ENCODE measurements at places on chromosomes 2 and 18.

DNA sequence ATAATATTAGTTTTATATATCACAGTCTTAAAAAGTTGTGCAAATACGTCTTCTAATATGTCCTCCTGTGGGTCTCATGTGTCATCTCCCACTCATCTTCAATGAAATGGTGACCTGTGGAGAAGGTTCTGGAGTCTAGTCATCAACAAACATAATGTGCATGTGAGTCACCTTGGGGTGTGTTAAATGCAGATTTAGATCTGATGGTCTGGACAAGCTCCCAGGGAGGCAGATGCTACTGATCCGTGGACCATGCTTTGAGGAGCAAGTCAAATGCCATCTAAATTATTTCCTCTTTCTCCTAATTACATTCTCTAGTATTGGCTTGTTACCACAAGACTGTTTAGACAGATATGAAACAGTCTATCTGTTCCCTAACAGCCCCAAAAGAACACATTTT, 210.9 kb downstream of the CD226 start:
- DNase-seq: no peak

- no peak for DNase-seq
Observed at GRCh38 chr2:58032016-58032763, 14.4 kb upstream of the VRK2 start.

DNA sequence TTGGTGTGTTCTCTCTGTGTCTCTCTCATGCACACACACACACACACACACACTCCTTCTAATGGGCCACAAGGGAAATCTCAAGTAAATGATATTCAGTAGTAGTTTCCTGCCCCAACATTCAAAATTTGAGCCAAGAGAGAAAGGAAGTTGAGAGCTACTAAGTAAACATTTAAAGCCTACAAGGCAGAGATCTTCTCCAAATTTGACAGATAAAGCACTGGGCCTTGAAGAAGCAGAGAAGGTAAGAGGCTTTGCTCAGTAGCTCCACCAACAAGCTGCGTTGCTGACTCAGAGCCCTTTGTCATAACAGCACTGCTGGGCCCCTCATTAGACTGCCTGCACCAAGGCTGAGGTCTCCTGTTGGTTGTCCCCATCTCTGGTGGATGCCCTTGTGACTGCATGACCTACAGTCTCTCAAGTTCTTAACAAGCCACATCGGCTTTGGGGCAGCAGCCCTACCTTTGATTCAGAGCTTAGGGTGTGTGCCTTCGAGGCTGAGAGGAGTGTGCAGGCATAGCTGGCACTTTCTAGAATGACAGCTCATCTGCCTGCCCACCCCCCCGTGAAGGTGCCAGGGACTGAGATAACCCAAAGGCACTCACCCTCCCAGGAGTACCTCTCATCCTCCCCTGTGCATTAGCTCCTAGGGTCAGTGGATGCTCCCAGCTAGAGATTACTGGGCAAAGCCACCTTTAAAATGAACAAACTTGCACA, 32.3 kb upstream of the NEB start:
- peak; percentile 15 for DNase-seq

- peak; percentile 78 for DNase-seq
Observed at GRCh38 chr2:84516234-84516986, at the start of gene DNAH6. DNAH6 (plus strand) TSS chr2:84516498; CDS start chr2:84517827, 1,329 bp downstream.

GRCh38 chr2:145304501-145304900, 784.6 kb upstream of the ZEB2 start:
- no peak for DNase-seq

DNA sequence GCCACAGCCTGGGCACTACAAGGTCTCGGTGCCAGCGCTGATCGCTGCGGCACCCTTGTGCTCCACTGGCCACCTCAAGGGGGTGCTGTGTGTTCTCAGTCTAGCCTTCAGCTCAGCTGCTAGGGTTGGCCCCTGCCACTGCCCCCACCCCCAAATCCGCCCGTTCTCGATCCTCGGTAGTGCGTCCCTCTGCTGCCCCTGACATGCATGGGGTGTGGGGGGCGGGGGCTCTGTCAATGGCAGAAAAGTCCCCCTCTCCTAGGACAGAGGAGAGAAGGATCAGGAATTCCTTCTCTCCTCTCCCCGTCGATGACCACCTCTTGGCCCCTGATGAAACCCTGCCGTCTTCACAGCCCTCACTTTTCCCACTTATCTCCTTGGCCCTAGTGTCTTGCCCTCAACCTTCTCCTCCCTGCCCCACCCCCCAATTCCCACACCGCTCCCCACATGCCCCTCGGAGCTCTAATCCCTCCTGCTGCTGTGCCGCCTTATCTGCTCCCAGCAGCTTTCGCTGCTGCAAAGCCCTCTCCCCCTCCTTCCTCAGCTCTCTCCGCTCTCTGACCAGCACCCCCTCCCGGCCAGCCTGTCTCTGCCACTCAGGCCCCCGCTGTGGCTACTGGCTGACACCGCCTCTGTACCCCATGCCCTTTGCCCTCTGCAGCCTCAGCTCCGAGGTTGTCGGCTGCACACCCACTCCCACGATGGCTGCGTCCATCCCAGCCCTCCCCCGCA, 4.3 kb upstream of the ASIC4 start:
- DNase-seq: peak; percentile 21

- DNase-seq: no peak
Observed at GRCh38 chr2:45729753-45730512, 78.5 kb downstream of the PRKCE start.

DNA sequence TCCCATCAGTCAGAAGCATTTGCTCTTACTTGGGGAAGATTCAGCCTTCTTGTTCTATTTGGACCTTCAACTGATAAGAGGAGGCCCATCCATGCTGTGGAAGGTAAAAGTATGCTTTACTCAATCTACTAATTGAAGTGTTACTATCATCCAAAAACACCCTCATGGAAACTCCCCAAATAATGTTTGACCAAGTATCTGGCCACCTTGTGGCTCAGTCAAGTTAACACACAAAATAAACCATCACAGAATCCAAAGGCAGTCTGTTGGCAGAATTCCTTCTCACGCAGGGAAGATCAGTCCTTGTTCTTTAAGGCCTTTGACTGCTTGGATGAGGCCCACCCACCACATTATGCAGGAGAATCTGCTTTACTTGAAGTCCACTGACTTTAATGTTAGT, 531.2 kb upstream of the SMIM21 start:
- DNase-seq: no peak

GRCh38 chr2:67776276-67776675, 286.5 kb downstream of the C1D start:
- no peak for DNase-seq

DNA sequence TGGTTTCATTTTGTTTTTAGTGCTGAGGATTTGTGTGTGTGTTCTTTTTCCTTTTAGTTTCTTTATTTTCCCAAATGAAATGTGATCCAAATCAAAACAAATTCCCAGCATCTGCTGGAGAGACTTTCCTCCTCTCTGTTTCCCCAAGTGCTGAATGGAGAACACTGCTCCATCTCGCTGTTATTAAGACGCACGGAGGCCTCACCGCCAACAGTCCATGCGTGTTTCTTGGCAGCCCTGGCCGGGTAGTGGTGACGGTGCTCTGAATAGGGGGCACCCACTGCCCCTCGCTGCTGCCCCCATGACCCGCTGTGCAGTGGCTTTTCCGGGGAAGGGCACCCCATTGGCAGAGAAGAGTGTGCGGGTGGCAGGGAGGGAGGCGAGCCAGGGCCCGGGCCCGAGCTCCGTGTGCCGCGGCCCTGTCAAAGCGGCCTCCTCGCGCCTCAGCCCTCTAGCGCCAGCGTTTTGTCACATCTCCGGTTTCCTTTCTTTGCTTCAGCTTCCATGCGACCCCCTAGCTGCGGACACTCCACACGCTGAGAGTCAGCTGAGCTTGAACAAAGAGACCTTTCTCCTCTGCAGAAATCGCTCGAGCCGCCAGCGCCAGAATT, 473.7 kb upstream of the SALL3 start:
- DNase-seq: no peak

- DNase-seq: no peak
Observed at GRCh38 chr2:166725927-166726924, 162.1 kb upstream of the XIRP2 start.

- DNase-seq: peak; percentile 92
Observed at GRCh38 chr2:10448576-10449485, 704 bp upstream of the ODC1 start.

- no peak for DNase-seq
Observed at GRCh38 chr2:226556050-226556449, 243.6 kb downstream of the IRS1 start.

- no peak for DNase-seq
Observed at GRCh38 chr18:79400591-79401381, 5.1 kb downstream of the NFATC1 start.

GRCh38 chr2:21356086-21356856, 232.5 kb downstream of the TDRD15 start:
- DNase-seq: no peak

DNA sequence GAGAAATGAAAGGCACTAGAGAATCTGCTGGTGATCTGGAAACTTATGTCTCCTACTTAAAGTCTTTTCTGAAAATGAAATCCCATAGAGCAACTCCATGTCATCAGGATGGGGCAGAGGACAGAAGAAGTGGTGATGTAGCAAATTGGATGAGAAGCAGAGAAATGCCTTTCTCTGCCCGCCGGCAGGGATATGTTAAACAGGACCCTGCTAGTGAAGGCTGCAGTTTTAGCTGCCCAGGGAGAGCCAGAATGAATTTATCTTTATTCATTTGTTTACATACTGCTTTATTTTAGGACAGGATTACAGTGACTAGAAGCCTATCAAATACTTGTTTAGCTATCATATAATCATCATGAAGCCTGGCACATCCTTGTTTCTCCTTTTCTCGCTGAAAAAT, 247.0 kb downstream of the DOK6 start:
- DNase-seq: no peak

- DNase-seq: peak; percentile 12
Observed at GRCh38 chr2:1742681-1743395, 1.5 kb downstream of the PXDN start.

GRCh38 chr18:5284808-5285207, 10.7 kb downstream of the ZBTB14 start:
- no peak for DNase-seq

- no peak for DNase-seq
Observed at GRCh38 chr2:19857100-19857499, 44.7 kb downstream of the TTC32 start.

DNA sequence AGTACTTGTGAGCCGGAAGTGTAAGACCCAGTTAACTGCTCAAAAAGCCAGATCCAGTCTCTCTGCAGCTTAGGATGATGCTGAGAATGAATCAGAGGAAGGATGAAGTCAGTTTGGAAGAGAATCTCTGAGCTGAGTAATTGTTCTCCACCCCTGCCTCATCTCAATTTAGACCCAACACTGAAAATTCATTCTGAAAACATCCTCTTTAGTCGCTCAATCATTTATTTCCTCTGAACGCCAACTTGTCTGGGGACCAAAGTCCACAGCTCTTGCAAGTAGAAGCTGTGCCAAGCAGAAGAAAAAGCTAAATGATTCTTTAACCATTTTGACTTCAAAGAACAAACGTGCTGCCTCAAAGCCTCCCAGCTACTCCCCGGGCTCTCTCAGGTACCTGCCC, 177.1 kb upstream of the KLHL29 start:
- DNase-seq: no peak

DNA sequence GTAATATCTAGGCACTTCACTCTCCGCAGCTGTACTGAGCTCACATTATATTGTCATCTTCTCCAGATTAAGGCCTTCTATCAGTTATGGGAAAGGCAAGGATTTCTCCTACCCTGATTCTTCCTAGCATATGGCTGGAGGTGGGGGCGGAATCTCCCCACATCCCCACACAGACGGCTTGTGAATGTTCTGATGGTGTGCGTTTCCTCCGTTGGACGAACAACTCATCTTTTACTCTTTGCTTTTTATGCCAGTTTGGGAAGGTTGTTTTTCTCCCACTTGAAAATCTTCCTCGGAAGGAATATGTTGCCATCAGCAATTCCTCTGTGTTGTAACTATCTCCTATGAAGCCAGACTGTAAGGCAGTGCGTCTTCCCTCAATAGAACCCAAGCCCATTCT, 24.3 kb downstream of the KLHL29 start:
- no peak for DNase-seq

GRCh38 chr2:189514104-189514503, 66.5 kb downstream of the SLC40A1 start:
- DNase-seq: no peak
